Stimulated activated naive CD4-positive, alpha-beta T cell treated with Interleukin-2 at 50 U/mL for 16 hours (primary cell): ENCODE measurements at places on chromosomes 7 and 10.

- no peak for DNase-seq
These were observed 91.0 kb upstream of the NFE2L3 start for GRCh38 chr7:26060733-26061677.

- no peak for DNase-seq
These were observed 57.5 kb downstream of the XRCC2 start for GRCh38 chr7:152618427-152618826.

DNA sequence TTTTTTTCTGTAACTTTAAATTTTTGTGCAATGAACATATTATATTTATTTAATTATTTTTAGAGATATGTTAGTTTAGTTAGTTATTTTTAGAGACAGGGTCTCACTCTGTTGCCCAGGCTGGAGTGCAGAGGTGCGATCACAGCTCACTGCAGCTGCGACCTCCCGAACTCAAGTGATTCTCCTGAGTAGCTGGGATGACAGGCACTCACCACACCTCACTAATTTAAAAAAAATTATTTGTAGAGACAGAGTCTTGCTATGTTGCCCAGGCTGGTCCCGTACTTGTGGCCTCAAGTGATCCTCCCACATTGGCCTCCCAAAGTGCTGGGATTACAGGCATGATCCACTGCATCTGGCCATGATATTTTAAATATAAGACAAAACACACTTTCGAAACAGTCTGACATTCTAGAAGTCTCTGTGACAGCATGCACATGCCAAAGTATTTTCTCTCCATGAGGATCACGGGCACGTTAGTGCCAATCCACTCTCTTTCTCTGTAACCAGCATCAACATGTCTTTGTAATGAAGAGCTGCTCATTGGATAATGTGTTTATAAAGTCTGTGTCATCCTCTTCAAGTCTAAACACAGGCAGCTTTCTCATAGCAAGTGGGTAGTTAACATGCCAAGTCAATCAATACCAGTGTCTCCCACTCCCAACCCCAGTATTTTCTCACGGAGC, 137.4 kb downstream of the GLI3 start:
- DNase-seq, result no peak

- DNase-seq, result no peak
These were observed 67.7 kb downstream of the CNNM2 start for GRCh38 chr10:102985811-102986210.

- DNase-seq, result no peak
These were observed 136.9 kb upstream of the PRSS1 start for GRCh38 chr7:142612237-142612881.

- DNase-seq, result no peak
These were observed 3.1 kb upstream of the AVPI1 start for GRCh38 chr10:97690133-97690532.

DNA sequence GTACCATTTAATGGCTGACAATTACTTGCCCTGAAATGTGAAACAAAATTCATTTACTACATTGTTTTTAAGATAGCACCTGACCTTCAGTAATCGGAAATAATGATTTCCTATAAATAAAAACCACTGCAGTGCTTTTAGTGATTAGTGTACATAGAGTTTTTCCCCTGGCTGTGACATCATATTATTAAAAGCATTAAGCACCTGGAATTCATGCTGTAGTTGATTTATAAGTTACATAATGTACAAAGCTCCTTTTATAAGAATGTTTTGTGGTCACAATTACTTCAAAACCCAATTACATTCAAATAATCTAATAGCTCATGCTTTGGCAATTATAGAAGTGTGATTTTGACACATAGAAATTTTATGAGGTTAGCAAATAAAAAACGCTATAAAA, 44.3 kb upstream of the EIF4H start:
- no peak for DNase-seq
